ENCODE measurements at places on chromosomes 5 and 9.

DNA sequence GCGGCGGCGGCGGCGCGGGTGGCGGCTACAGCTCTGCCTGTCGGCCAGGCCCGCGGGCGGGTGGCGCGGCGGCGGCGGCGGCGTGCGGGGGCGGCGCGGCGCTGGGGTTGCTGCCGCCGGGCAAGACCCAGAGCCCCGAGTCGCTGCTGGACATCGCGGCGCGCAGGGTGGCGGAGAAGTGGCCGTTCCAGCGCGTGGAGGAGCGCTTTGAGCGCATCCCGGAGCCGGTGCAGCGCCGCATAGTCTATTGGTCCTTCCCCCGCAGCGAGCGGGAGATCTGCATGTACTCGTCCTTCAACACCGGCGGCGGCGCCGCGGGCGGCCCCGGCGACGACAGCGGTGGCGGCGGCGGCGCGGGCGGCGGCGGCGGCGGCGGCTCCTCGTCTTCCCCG is 296 bp downstream of the ZSWIM6 start:
- DNase-seq, result peak; percentile 9

DNA sequence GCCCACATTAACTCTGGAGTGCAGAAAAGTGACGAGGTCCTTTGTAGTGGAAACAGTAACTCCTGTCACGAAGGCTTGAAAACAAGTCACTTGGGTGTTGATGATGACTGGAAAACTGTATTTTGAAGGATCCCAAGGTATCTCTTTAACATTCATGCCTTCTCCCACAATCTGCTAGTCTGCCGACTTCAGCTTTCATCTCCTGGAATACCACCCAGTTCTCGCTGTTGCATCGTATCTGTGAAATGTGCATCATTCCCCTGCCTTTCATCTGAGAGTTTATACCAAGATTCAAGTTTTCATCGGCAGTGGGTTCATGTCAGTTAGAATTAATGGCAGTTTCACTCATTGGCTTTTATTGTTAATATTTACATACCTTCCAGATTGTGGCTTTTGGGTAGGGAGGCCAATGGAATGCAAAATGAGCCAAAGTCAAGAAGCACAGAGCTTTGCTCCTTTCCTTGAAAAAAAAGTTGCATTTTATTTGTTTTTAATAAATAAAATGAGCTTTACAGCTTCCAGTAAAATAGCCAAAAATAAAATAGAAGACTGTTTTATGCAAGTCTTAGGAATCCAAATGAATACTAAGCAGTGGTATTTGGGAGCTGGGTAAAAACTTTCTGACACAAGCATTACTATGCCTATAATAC is 575.2 kb upstream of the WWC1 start:
- DNase-seq, result no peak

DNA sequence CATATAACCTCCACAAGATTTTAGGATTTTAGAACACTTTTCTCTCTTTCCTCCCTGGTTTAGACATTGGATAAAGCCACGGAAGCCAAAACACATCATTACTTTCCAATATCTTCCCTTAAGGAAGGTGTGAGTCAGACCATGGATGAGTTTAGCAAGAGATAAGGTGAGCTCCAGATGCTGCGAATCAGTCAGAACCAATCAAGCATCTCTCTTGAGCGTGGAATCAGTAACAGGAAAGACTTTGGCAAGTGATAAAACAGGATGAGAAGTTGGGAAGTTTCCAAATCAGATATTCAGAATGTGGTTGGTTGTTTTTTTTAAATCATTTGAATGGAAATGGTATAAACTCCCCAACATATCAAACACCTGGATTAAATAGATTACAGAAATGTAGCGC is 397.8 kb downstream of the EFNA5 start:
- DNase-seq, result no peak

DNA sequence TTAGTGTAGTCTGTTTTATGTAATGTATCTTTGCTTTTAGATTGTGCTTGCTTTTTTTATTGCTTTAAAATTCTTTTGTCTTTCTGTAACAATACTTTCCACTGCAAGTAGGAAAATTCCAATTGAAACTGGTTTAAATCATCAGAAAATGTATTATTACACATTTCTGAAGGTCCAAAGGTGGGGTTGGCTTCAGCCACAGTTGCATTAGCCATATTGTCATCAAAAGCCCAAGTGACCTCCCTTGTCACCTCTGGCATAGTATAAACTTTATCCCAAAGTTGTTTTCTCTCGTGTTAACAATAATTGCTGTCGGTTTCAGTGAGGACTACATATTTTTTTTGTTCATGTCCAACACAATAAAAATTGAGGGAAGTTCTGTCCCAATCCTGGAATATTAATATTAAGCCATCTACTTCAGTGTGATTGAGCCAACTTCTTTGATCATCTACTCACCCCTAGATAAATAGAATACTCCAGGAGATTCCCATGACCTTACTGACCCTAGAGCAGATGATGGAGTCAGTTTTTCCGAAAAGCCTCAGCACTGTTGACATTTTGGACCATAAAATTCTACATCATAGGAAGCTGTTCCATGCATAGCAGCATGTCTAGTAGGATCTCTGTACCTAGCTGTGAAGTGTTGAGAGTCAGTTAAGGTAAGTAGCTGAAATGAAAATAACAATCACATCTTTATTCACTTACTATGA is 52.4 kb upstream of the MACIR start:
- DNase-seq, result no peak

DNA sequence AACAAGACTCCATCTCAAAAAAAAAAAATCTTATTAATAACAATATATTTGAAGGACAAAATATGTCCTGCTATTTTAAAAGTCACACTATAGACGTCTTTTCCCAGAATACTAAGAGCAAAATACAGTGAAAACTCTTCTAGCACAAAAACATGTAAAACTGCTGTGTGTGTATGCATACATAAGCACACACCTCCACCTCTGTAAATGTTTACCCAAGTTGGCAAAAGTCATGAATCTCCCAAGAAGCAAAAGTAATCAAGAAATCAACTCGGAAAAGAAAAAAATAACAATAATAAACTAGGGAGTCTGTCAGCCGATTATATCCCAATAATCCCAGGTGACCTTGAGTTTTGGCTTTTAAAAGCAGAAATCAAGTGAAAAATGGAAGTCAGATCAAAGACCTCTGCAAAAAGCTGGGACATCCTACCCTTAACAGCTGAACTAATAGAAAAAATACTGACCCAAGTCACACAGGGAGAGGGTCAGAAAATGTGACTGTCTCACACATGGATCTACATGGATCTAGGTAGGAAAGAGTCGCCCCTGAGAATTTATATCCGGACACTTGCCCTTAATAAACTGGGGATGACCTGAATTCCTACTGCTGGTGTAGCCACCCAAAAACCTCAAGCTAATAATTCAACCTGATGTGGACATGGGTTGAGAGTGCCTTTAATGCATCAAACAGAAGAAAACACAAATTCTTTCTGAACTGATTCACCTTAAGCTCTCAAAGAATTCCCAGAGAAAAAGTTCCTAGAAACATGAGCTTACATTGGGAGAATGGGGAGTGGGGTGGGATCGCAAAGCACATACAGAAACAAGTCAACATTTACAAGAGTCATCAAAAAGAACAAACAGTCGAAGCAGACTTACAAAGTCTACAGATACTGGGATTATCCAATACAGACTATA is 29.9 kb downstream of the LPAR1 start:
- no peak for DNase-seq

DNA sequence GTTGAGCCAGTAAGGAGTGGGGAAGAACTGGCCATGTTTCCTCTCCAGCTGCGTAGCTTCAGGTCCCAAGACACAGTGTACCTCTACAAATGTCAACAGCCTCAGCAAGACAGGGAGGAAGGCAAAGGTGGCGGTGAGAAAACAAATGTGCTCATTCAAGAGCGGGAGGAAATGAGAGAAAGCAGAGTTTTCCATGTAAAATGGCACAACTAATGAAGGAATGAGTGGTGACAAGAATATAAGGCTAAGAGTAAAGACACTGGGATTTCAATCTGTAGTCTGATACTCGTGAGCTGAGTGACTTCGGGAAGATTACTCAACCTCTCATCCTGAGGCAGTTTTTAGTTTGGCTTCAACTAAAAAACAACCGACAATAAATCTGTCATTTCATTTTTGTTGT is 67.6 kb downstream of the DPYSL3 start:
- DNase-seq, result no peak

DNA sequence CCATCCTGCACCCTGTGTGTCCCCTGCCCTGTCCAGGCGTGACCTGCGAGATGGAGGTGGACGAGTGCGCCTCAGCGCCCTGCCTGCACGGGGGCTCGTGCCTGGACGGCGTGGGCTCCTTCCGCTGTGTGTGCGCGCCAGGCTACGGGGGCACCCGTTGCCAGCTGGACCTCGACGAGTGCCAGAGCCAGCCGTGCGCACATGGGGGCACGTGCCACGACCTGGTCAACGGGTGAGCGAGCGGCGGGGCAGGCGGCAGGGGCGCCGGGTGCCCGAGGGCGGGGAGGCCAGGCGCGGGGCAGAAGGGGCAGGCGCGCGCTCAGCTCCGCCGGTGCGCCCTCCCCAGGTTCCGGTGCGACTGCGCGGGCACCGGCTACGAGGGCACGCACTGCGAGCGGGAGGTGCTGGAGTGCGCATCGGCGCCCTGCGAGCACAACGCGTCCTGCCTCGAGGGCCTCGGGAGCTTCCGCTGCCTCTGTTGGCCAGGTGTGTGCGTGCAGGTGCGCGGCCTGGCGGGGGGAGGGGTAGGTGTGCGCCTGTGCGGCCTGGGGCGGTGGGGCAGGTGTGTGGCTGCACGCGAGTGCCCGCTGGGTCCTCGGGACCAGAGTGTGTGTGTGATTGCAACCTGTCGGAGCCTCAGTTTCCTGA is 10.0 kb downstream of the CRB2 start:
- DNase-seq, result no peak

- DNase-seq, result no peak
Observed at GRCh38 chr9:80352967-80353366, 781.2 kb downstream of the TLE4 start.
